NCI-H187 (cell line): ENCODE measurements at places on chromosomes 11 and 22.

GRCh38 chr22:45597460-45598192 lies 74.0 kb upstream of the ATXN10 start:
- no peak for DNase-seq

DNA sequence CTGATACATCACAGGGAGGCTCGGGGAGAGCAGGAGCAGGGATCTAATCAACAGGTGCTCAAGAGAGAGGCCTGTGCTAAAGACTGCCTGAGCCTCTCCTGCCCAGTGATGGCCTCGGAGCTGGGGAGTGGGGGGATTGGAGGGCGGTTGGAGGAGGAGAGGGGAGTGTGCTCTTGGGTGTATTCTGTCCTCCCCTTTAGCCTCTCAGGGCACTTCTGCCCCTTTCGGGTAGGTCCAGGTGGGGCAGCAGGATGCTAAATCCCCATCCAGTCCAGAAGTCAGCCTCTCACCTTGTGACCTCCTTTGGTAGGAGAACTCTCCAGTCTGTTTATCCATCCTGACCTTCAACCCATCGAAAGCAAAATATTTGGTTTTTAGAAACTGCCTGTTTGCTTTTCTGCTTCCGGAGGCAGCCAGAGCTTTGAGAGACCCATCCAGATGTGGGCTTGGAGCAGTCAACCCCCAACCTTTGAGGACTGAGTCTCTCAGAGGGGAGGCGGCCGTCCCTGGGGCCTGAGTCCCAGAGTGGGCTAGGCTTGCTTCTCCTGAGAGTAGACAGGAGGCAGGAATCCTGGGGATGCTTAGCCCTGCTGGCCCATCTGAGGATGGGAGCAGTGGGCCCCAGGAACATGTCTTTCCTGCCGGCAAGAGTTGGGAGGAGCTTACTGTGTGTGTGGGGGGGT lies 105.2 kb upstream of the SYT13 start:
- no peak for DNase-seq

DNA sequence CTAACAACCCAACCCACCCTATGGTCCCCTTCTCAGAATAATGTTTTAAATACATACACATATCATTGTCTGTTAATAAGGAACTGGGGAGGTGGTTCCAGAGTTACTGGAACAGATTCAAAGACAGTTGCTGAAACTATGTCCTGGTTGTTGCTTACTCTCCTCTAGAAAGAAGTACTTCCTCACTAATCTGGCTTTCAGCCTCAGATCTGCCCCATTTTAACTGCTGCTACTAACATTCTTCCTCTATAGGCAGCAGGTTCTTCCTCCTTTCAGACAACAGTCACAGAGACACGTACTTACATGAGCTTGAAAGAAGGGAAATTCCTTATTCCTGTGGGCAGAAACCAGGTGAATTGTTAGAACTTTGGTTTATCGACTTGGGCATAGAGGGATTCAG lies 8.1 kb upstream of the NEU3 start:
- no peak for DNase-seq

DNA sequence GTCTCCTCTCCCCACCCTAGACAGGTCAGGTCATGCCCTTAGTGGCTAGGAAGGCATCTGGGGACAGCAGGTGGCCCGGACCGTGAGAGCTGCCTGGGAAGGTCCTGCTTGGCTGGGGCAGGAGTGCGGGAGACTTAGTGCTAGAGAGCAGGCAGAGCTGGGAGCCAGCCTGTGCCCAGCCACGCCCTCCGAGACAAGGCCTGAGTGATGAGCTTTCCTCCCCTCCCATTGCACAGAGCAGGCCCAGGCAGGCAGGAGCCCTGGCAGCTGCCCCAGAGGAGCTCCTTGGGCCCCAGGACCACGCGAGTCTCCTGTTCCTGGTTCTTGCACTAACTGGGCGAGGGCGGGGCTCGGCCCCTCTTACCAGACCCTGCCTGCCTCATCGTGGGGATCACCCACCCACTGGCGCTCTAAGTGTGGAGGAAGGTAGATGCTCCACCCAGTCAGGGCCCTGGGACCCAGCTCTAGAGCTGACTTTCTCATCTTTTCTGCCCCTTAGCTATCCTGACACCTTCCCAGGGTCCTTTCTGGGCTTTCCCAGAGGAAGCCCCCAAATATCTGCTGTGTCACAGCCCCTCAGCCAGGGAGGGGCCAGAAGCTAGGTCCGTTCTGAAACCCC lies 44.9 kb downstream of the MACROD1 start:
- DNase-seq = peak; percentile 75

GRCh38 chr22:24011735-24012068 lies 598 bp downstream of the CABIN1 start:
- DNase-seq = peak; percentile 1

DNA sequence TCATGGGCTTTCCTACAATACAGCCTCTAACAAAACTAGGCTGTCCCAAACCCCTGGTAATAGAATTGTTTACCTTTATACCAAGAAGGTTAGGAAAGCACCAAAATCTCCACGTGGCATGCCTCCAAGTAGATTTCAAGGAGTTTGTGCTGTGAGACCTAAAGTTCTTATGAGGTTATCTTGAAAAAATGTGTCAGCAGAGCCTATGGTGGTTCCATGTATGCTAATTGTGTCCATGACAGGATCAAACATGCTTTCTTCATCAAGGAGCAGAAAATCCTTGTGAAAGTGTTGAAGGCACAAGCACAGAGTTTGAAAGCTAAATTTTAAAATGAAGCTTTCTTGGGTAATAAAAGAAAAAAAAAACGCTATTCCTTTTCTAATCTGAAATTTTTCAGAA lies 36.2 kb downstream of the CCDC73 start:
- DNase-seq = no peak

GRCh38 chr11:131867457-131868257 lies 497.2 kb downstream of the NTM start:
- DNase-seq = no peak

DNA sequence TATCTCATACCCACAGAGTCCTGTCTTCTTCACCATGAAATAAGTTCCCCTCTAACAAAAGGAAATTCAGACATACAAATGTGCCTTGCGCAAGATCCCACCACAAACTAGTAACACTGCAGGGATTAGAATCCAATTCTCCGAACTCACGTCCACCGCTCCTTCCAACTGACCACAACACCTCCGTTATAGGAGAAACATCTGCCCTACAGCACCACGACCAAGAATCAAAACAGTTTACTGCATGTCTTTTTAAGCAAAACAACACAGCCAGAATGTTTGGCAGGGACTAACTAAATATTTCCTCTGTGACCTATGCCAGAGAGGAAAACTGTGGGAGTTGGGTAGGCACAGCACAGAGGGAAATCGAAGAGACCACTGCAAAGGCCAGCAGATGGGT lies 72.7 kb upstream of the AKIP1 start:
- DNase-seq = no peak

GRCh38 chr22:35479985-35480550 lies 60.6 kb upstream of the RASD2 start:
- no peak for DNase-seq

DNA sequence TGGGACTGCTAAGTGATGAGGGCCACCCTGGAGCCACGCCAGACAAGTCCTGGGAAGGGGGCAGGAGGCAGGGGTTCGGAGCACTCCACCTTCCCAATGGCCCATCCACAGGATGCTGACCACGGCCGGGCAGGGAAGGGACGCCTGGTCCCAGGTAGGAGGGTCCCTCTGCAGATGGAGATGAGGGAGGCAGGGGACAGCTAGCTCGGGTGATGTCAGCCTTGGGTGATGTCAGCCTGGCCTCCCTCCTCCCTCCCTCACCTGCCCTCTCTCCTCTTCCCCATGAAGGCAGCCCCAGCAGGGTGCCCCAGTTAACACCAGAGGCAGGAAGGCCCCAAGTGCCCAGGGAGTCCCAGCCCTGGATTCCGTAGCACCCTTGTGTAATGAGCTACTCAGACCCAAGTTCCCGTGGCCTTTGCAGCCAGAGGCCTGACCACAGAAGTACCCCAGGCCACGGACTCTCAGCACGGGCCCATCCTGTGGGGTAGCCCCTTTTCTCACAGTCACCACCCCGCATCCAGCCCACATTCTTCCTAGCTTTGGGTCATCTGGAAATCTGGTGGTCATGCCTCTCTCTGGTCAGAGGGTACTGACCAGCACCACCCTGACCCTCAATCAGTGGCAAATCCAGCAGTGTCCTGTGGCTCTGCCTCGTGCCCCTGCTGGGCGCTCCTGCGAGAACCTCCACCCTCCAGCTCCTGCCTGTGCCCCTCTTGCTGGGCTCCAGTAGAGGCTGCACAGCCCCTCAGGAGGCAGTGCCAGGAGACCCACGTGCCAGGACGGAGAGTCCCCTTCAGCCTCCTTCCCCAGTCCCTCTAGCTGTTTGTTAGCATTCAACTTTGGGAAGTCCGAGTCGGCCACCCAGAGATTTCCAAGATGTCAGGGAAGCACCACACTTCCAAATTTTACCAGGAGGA lies 47.4 kb downstream of the SHANK2 start:
- DNase-seq = no peak

DNA sequence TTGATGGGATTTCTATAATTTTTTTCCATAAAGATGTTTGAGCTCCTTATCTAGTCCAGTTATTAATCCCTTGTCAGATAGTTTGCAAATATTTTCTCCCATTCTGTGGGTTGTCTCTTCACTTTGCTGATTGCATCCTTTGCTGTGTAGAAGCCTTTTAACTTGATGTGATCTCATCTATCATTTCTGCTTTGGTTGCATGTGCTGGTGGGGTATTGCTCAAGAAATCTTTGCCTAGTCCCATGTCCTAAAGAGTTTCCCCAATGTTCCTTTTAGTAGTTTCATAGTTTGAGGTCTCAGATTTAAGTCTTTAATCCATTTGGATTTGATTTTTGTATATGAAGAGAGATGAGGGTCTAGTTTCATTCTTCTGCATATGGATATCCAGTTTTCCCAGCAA lies 1.7 kb upstream of the IL2RB start:
- no peak for DNase-seq

- DNase-seq = no peak
These were observed 67.1 kb downstream of the GGTLC2 start for GRCh38 chr22:22711532-22711913.

GRCh38 chr11:709109-709997 lies 3.3 kb downstream of the EPS8L2 start:
- DNase-seq = no peak

- DNase-seq = peak; percentile 59
These were observed at the start of gene OR51D1 for GRCh38 chr11:4636962-4637661. Gene OR51D1 (plus strand): TSS chr11:4637477. CDS start chr11:4639791, 2,314 bp downstream.

- no peak for DNase-seq
These were observed 5.9 kb downstream of the PAK1 start for GRCh38 chr11:77467993-77468392.

DNA sequence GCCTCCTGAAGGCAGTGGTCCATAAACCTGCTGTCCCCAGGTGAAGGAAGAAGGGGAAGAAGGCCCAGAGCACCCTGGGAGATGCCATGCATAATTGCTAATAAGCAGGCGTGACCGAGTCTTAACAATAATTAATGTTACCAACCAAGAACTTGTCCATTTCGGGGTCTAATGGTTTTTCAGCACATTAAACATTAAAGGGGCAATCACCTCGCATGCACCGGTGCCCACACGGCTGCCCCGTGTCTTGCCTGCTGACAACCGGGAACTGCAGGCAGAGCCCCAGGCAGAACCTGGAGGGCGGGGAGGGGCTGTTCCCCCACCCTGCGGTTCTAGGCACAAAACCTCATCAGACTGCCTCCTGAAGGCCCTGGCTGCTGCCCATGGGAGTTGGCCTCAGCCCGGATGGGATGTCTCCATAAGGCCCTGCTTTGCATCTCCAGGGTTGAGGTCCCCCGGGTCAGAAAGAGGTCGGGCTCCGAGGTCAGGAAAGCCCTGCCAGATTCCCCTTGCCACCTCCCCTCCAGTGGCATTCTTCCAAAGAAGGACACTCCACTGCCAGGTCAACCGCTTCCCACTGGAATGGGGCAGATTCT lies 169.0 kb downstream of the BUD13 start:
- no peak for DNase-seq

GRCh38 chr11:103368145-103368544 lies 258.9 kb downstream of the DYNC2H1 start:
- DNase-seq = no peak

DNA sequence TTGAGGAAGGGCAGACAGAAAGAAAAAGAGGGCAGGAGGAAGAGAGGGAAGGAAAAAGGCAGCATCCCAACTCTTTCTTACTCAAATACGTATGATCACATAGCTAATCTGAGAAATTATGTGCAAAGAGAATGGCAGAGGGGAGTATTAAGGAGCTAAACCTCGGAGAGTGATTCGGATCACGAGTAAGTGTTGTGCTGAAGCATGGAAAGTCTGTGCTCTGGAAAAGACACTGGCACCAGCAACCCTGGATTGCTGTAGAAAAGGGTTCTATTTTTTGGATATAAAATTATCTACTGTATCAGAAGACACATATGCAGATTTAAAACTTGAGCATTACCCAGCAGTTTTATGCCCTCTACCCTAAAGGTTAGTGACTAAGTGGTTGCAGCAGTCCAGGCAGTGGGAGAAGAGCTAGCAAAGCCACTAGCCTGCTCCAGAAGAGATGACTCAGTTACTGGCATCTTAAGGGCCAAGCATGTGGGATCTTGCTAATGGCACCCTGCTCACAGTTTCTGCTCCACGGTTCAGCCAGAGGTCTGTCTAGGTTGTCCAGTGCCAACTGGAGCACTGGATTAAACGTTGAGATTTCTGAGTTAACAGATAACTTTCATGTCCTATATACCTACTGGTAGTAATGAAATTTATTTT lies 151.7 kb downstream of the SWAP70 start:
- no peak for DNase-seq

DNA sequence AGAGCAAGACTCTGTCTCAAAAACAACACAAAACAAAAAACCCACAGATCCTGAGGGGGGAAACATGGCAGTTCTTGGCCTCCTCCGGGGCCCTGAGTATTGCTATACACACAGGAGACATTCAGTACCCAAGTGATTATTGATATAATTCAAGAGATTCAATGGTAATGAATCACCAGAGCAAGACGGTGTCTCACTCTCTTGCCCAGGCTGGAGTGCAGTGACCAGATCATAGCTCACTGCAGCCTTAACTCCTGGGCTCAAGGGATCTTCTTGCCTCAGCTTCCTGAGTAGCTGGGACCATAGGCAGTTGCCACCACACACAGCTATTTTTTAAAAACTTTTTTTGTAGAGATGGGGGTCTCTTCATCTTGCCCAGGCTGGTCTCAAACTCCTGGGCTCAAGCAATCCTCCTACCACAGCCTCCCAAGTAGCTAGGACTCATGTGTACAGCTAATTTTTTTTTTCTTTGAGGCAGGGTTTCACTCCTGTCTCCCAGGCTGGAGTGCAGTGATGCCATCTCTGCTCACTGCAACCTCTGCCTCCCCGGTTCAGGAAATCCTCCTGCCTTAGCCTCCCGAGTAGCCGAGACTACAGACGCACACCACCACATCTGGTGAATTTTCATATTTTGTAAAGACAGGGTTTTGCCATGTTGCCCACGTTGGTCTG lies 21.8 kb upstream of the PIK3C2A start:
- no peak for DNase-seq

GRCh38 chr11:75342231-75342918 lies 9.1 kb downstream of the ARRB1 start:
- no peak for DNase-seq

GRCh38 chr11:76623171-76623883 lies 47.2 kb downstream of the LRRC32 start:
- peak; percentile 19 for DNase-seq
